CD4-positive, alpha-beta T cell treated with Interferon gamma for 1 hour (primary cell): ENCODE measurements at places on chromosomes 1 and 21.

DNA sequence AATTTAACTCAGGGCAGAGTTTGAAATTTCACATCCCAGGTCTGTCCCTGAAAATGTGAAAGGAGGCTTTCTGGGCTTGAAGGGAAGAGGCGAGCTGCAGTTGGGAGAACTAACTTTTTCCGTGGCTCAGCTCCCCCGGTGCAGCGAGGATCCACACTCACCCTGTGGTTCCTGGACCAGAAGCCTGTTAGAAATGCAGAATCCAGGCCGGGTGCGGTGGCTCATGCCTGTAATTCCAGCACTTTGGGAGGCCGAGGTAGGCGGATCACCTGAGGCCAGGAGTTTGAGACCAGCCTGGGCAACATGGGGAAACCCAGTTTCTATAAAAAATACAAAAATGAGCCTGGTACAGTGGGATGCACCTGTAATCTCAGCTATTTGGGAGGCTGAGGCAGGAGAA, 2.9 kb upstream of the DHRS3 start:
- DNase-seq, result no peak

GRCh38 chr1:87399264-87399663, 70.6 kb downstream of the LMO4 start:
- no peak for DNase-seq

GRCh38 chr1:100441146-100441545, 88.8 kb downstream of the CDC14A start:
- no peak for DNase-seq

DNA sequence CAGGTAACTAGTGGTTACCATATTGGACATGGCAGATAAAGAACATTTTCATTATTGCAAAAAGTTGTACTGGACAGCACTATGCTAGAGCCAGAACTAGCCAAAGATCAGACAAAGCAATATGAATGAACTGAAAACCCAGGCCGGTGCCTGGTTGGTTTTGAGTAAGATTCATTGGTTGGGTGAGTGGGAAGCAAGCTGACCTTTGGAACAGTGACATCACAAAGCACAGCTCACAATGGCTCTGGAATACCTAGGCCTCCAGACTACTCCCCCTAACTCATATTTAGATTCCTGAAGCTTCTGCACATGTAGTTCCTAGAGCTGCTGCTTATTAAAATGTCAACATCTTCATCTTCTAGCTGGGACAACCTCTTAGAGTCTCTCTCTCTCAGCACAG, at the start of gene TMCO2:
Gene TMCO2 (plus strand): TSS at position 283 of the 400 bp plus-strand sequence. CDS start 57 bp downstream, at position 340.
- no peak for DNase-seq

GRCh38 chr1:228066891-228067654, 15.4 kb upstream of the ARF1 start:
- no peak for DNase-seq

GRCh38 chr1:51776408-51776807, 102.1 kb downstream of the NRDC start:
- no peak for DNase-seq

GRCh38 chr1:75901371-75901770, 30.8 kb downstream of the ASB17 start:
- DNase-seq, result no peak

GRCh38 chr1:2606396-2606880, 19.9 kb downstream of the PRXL2B start:
- no peak for DNase-seq

- no peak for DNase-seq
These were observed 138.6 kb upstream of the EDN2 start for GRCh38 chr1:41622859-41623732.

DNA sequence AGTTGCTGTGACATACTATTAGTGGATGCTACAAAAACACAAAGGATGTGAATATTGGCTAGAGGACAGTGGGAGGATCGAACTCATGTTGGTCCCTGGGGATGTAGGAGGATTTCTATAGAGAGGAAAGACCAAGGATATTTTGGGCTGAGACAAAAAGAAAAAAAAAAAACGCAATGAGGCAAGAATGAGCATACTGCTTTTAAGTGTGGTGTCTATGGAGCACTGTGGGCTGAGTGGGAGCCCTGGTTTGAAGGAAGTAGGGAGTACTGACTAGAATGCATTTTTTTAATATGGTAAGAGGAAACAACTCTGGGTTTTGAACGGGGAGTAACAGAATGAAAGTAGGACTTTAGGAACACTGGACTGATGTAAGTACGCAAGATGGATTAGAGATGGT, 450.7 kb downstream of the NEGR1 start:
- no peak for DNase-seq

GRCh38 chr1:28127617-28128257, 39.3 kb upstream of the EYA3 start:
- no peak for DNase-seq

DNA sequence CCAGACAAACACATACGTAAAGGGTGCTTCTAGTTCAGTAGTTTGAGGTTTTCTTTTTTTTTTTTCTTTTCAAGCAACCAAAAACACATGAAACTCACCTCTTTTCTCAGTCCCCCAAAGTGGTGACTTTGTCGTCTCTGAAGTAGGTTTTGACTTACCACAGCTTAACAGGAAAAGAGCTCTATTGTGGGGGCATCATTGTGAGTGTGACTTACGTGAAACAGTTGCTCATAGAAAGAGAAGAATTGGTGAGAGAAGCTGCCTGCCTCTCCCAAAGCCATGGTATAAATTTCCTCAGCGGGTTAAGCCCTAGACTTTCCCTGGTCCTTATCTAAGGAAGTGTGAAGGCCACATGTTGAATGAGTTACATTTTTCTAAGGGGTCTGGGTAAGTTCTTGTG, 11.9 kb downstream of the FASLG start:
- peak; percentile 3 for DNase-seq

- DNase-seq, result peak; percentile 25
These were observed 9.1 kb upstream of the ATAD3B start for GRCh38 chr1:1462318-1462966.

- DNase-seq, result no peak
These were observed 281.7 kb upstream of the CXADR start for GRCh38 chr21:17231124-17231523.

- DNase-seq, result no peak
These were observed 35.9 kb downstream of the ST3GAL3 start for GRCh38 chr1:43743206-43743605.
